Brain pericyte (primary cell): ENCODE measurements at places on chromosomes 1 and 21.
A peak's percentile ranks its signal among the peaks of the same experiment; 100 is the strongest.

GRCh38 chr1:205211839-205212536 lies 486 bp upstream of the DSTYK start:
- no peak for DNase-seq

DNA sequence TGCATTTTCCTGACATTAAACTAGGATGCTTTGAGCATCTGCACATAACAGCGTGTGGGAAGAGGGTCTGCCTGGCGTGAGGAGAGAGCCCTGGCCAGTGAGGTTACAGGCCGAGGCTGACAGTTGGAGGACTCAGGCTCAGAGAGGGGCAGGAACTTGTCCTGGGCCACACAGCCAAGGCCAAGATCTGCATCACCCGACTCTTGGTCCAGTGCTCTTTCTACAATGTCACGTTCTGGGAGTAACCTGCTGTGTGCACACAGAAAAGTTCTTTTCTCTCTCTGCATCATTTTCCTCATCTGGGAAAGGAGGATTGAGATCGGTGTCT lies 42.8 kb upstream of the RUNX3 start:
- no peak for DNase-seq

GRCh38 chr1:68384872-68385411 lies 64.8 kb downstream of the RPE65 start:
- no peak for DNase-seq

- no peak for DNase-seq
Measured at GRCh38 chr1:204409836-204410687, 1.6 kb downstream of the PPP1R15B start.

DNA sequence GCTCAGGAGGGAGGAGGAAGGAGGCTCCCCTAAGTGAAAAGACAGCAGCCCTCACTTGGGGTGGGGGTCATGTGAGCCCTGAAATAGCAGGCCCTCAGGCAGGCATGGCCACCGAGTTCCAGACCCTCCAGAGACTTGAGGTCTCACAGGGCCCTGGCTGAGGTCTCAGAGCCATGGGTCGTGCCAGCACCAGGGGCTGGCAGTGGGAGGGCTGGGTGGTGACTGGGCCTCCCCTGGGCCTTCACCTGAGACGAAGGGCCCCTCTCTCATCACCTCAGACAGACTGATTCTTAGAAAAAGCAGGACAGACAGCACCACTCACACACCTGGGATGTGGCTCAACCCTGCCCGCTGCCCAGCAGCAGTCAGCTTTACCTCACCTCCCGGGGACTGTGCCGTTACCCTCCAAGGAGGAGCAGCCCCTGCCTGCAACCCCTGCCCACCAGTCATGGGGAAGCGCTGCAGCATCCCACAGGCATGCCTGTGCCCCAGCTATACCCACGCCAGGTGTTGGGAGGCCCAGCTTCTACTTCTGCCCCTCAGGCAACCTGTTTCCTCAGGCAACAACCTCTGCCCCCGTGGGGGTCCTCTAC lies 42.6 kb upstream of the LRP8 start:
- no peak for DNase-seq

- no peak for DNase-seq
Measured at GRCh38 chr1:197444755-197445154, 176.7 kb downstream of the CRB1 start.

DNA sequence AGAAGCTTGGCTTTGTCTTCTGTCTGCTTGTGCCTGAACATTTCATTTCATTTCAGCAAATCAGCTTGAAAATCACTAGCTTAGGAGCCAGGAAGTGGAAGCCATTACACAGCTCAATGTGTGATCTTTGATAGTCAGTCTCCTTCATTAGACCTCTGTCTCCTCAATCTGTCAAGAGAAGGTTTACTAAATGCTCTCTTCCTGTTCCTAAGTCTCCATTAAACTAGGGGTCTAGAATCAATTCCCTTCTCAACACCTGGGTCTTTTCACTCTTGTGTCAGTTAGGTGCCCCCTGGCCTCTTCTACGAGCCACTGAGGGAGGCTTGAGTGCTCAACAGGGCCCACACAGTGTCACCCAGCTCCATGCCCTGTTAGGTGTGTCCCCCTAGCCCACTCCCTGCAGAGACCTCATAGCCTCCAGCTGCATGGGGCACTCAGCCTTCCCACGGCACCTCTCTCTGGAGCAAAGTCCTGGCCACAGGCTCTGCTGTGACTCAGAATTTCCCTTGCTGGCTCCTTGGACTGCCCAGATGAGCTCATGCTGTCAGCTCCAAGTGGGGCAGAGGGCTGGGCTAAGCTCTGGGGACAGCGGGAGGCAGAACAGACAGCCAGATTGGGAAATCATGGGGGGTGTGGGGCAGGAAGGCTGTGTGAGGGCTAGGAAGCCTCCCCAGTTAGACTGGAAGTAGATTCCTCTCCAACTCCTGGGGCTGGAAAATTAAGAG lies 115.7 kb upstream of the IPO9 start:
- peak; percentile 95 for DNase-seq

GRCh38 chr1:2166695-2167094 lies 27.9 kb downstream of the FAAP20 start:
- DNase-seq, result no peak

GRCh38 chr1:208178091-208178529 lies 66.1 kb downstream of the PLXNA2 start:
- no peak for DNase-seq

- DNase-seq, result no peak
Measured at GRCh38 chr1:58811303-58811702, 27.5 kb upstream of the JUN start.

DNA sequence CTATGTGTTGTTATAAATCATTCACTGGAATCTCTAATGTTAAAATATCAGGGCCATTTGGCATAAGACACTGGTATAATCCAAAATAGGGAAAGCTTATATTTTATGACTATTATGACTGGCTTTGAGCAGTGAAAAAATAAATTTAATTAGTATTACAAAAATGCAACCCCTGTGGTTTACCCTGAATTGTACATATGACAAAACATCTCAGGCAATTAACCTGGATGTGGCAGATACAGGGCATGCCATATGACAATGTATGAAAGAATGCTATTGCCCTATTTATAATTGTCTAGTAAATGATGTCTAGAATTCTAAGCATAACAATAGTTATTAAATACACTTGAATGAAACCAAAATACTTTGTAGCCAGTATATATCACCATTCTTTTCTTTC lies 532.5 kb upstream of the ADGRL4 start:
- no peak for DNase-seq

- DNase-seq, result no peak
Measured at GRCh38 chr21:25578056-25578961, 29.0 kb downstream of the MRPL39 start.

DNA sequence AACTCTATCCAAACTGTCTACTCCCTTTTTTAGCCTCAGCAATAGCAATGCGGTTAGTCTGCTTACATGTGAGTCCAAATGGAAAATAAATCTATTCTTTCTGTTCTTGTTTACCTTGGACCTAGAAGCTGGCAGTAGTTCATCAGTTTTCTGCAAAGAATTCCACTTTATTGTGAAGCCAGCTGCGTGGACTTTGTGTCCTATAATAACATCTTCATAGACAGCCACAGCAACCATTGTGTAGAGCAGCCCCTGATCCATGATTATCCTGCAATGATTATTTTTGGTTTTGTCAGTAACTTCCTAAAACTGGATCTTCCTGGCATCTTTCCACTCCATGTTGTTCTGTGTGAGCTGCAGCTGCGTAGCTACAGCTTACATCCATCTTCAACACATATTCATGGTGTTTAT lies 408.7 kb downstream of the NUF2 start:
- no peak for DNase-seq

- DNase-seq, result no peak
Measured at GRCh38 chr1:100349246-100349645, 3.1 kb upstream of the CDC14A start.

- no peak for DNase-seq
Measured at GRCh38 chr1:38789498-38790169, 69.9 kb downstream of the RRAGC start.

DNA sequence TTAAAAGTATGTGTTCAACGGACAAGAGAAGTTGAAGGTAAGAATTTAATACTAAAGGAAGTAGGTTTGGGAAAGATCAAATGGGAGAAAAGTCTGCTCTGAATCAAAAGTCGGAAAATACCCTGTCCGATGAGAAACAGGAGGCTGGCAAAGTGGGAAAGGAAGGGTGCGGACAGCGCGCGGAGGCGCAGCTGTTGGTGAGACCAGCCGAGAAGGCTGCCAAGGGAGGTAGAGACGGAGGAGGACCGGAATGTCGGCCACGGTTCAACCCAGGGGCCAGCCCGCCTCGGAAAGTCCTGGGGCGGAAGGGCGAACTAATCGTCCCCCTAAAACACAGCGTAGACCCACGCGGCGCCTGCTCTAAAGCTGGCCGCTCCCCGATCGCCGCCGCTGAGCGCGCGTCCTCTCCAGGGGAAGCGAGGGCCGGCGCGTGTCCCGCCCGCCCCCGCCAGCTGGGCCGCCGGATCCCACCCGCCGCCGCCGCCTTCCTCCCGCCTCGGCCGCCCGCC lies 639 bp upstream of the SPATA1 start:
- DNase-seq, result peak; percentile 25

GRCh38 chr1:151364996-151365395 lies 7.5 kb downstream of the SELENBP1 start:
- DNase-seq, result no peak

- DNase-seq, result no peak
Measured at GRCh38 chr1:165603810-165604209, 27.2 kb upstream of the MGST3 start.

DNA sequence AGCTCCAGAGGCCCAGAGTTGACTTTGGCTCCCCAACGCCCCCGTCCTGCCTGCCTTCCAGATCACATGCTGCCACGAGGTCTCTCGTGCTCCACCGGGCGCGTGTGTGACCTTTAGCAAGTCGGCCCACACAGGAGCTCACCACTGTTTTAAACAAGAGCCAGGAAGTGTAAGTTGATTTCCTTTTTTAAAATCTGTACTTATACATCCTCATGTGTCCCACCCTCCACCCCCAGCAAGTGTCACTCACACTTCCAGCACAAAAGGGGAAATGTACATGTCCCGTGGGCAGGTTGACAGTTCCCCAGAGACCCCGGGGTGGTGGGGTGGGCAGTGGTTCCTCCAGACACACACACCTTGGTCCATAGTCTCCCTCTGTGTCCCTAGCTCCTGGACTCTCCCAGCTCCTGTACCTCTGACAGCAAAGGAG lies 84.4 kb downstream of the STUM start:
- DNase-seq, result no peak
